Stimulated activated CD8-positive, alpha-beta memory T cell treated with anti-CD3 and anti-CD28 coated beads, Interleukin-15, amount 100 ng/mL, for 24 hours (primary cell): ENCODE measurements at places on chromosomes 2 and 18.

GRCh38 chr2:222912117-222912516 is 51.3 kb downstream of the ACSL3 start:
- no peak for DNase-seq

- no peak for DNase-seq
These were observed 76.1 kb downstream of the RHBDD1 start for GRCh38 chr2:226911932-226912331.

- DNase-seq: no peak
These were observed 52.0 kb downstream of the ANKRD44 start for GRCh38 chr2:197258580-197258979.

DNA sequence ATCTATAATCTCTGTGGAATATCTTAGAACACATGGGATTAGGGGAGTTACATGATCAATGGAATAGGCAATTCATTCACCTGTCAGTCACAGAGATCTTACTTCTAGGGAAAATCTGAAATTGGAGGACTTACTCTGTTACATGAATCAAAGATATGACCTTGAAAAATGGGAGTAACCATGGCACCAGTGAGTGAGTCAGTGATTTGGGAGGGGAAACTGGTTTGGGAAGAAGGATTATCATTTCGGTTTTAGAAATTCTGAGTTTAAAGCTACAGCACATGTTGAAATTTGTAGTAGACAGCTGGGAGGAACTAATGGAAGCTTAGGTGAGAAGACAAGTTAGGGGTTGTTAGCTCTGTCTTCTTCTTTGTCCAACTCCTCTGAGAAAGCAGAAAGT is 153.7 kb downstream of the CAMKMT start:
- DNase-seq: no peak
